ENCODE measurements at places on chromosomes 13 and 19.

GRCh38 chr19:17185590-17185989 lies 29.6 kb upstream of the USE1 start:
- DNase-seq, result no peak

DNA sequence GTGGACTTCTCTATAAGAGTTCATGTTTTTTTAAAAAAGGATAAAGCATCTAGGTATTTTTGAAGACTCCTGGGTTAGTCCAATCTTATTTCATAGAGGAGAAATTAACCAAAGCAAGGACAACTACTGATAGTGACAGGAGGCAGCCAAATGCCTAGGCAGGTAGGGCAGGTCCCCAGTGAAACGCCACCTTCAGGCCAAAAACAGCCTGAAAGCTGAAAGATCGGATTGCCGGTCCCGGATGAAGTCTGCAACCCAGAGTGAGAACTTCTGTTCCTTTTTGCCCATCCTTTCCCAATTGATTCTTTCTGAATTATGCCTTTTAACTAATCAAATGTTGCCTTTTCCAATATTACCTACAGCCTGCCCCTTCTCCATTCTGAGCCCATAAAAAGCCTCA lies 6.1 kb upstream of the GGACT start:
- no peak for DNase-seq

DNA sequence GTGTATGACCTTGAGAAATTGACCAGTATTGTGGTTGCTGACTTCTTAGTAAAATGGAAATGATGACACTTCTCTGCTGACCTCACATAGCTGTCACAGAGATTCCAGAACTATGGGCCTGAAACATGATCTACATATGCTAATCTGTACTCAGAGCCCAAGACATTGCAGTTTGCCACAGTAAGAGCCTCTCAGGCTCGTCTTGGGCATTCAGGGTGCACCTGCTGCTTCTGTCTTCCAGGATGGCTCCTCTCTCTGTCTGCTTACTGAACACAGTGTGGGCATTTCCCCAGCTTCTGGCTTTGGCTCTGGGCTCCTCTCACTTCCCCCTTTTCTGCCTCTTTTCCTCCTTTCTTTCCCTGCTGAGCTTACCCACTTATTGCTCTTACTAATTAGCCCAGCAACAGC lies 22.3 kb upstream of the SLC46A3 start:
- no peak for DNase-seq

- DNase-seq, result no peak
Measured at GRCh38 chr13:113474179-113474578, 16.3 kb downstream of the DCUN1D2 start.

Data from GM03348 (cell line).